Hair follicle dermal papilla cell (primary cell): ENCODE measurements at places on chromosomes 2 and 18. TPM values are rescaled to one million over a fixed set of nuclear protein-coding genes. Genes with fewer than 3 reads are reported as not detected.

Gene DSC3
- 0.24 and 1.3 TPM in 2 replicates for total RNA-seq

Gene PLCL1
- total RNA-seq, result 1.6 and 3.2 TPM in 2 replicates

Gene TRAPPC12
- 59.1 and 73.7 TPM in 2 replicates for total RNA-seq

Gene CERS6
- total RNA-seq, result 19.0 and 21.0 TPM in 2 replicates

Gene TFCP2L1
- 0.12 and 0.32 TPM in 2 replicates for total RNA-seq

Gene NEU2
- not detected in 2 replicates for total RNA-seq
